GM23248 (cell line): ENCODE measurements at places on chromosomes 5 and 9. TPM values are rescaled to one million over a fixed set of nuclear protein-coding genes. Genes with fewer than 3 reads are reported as not detected.

The BHMT2 gene
- 4.4 and 15.9 TPM in 2 replicates for total RNA-seq

The TMEM232 gene
- total RNA-seq = 1.3 and 6.2 TPM in 2 replicates

The NRG2 gene
- total RNA-seq = not detected in 2 replicates

The UBE2QL1 gene
- not detected in 2 replicates for total RNA-seq

The CEL gene
- total RNA-seq = 0.22 TPM in 1 of 2 replicates, not detected in the other

The MYO10 gene
- total RNA-seq = 43.2 and 49.1 TPM in 2 replicates

The PCDHB16 gene
- total RNA-seq = 4.2 and 5.1 TPM in 2 replicates

The PCDHB4 gene
- 0.22 and 0.63 TPM in 2 replicates for total RNA-seq

The TMC1 gene
- 2.4 TPM in 1 of 2 replicates, not detected in the other for total RNA-seq

The TAF11L11 gene
- not detected in 2 replicates for total RNA-seq

The LRRTM2 gene
- total RNA-seq = 0.11 and 0.38 TPM in 2 replicates

The MAN2A1 gene
- total RNA-seq = 54.6 and 59.3 TPM in 2 replicates

The MELK gene
- total RNA-seq = 23.2 and 23.3 TPM in 2 replicates

The RAB3C gene
- not detected in 2 replicates for total RNA-seq

The EDIL3 gene
- total RNA-seq = 16.3 and 24.1 TPM in 2 replicates

The NMUR2 gene
- total RNA-seq = not detected in 2 replicates
